ENCODE measurements at places on chromosomes 7 and 10.

DNA sequence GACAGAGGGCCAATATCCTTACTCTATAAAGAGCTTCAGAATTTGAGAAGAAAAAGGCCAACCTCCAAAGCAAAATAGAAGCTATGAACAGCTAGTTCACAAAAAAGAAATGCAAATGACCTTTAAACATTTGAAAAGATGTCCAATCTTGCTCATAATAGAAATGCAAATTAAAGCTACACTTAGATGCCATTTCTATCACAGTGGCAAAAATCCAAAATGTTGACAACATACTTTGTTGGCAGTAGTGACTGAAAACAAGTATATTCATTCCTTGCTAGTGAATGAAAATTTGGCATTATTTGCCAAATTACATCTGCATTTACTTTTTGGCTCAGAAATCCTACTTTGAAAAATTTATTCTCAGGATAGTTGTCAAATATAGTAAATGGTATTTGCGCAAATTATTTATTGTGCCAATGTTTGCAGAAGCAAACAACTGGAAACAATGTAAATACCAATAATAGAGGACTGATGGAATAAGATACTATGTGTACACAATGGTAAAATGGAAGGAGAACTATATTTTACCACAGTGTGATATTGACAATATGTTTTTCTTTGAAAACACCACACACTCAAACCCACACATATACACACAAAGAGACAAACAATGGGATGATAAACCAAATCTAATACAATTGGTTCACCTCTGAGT lies 9.4 kb downstream of the TMEM106B start:
- DNase-seq = no peak

- no peak for DNase-seq
These were observed 94.5 kb upstream of the INSYN2A start for GRCh38 chr10:127290850-127291249.

- DNase-seq = no peak
These were observed 126.6 kb upstream of the GNAI1 start for GRCh38 chr7:80008039-80008438.

DNA sequence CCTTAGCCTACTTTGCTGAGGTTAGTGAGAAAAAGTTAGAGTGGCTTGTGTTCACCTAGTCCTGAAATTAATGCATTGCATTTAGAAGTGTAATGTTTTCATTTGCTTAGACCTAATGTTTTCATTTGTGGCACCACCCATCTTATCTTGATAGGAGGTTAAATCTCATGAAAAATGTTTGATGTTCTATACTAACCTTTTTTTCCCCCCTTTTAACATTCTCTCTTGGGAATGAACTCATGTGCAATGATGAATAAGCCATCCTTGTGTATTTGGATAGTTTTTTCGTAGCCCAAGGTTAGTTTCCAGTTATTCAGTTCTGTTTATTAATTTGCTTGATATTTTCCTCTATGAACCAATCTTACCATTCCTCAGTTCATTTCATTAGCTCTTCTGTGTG lies 2.8 kb downstream of the FHIP2A start:
- no peak for DNase-seq

- no peak for DNase-seq
These were observed 35.3 kb downstream of the PDZD8 start for GRCh38 chr10:117339979-117340378.

GRCh38 chr10:76961841-76962240 lies 675.8 kb downstream of the KCNMA1 start:
- no peak for DNase-seq

Data from left forelimb (tissue), 1 donor.